ENCODE measurements at places on chromosomes 12 and 14.

DNA sequence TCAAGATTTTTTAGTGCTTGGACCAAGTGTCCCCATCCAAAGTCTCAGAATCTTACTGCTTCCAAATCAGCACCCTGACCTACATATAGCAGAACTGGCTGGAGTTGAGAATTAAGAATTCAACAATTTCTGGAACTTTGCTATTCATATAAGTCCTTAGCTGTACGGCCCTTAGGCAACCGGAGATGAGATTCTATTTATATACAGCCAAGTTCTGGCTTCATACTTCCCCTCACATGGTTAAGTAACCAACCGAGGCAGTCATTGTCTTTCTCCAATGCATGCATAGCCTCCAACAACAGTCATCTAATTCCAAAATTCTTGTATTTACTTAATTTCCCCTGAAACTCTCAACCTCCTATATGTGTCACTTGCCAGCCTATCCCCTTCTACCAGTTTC lies 76.6 kb downstream of the SINHCAF start:
- DNase-seq: no peak

GRCh38 chr14:22752422-22752821 lies 14.1 kb upstream of the OXA1L start:
- no peak for DNase-seq

- no peak for DNase-seq
Observed at GRCh38 chr12:29429999-29430715, 49.2 kb upstream of the ERGIC2 start.

- DNase-seq: no peak
Observed at GRCh38 chr12:99393763-99394162, 253.8 kb upstream of the GARIN6 start.

Data from activated T-cell treated with anti-CD3 and anti-CD28 coated beads for 24 hours (primary cell).